ENCODE measurements at places on chromosomes 3 and 15. TPM values are rescaled to one million over a fixed set of nuclear protein-coding genes. Genes with fewer than 3 reads are reported as not detected.
A peak's percentile ranks its signal among the peaks of the same experiment; 100 is the strongest.

DNA sequence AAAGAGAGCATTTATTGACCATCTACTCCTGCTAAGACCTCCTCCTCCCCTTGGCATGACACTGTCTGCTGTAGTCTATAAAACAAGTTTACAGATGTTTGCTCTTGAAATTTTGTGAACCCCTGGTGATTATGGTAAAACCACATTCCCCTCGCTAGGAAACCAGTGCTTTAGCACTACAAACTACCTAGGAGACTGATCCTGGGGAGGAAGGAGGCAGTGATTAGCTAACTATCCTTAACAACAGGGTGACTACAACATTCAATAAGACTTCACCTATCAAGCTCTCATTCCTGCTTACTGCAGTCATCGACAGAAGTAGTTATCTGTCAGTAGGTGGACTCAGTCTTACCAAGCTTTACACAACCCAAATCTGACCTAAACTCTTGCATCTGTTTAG, 371.3 kb downstream of the TUSC7 start:
- no peak for DNase-seq

DNA sequence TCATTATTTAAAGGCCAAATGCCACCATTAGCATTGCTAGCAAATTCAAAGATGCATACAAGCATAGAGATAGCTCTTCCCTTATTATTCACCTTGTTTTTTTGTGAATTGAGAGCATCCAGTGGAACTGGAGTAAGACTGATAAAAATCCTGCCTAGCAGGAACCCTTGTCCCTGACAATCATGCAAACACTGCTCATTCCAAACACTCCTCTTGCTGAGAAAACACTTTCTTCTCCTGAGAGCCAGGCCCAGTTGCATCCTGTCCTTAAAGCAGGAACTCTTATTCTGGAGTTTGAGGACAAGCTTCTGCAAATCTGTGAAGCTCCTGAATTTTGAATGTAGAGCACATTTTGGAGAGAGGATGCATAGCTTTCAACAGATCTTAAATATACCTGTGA, 49.3 kb upstream of the KCNMB2 start:
- no peak for DNase-seq

- no peak for DNase-seq
Measured at GRCh38 chr3:113805249-113805648, 33.3 kb upstream of the GRAMD1C start.

DNA sequence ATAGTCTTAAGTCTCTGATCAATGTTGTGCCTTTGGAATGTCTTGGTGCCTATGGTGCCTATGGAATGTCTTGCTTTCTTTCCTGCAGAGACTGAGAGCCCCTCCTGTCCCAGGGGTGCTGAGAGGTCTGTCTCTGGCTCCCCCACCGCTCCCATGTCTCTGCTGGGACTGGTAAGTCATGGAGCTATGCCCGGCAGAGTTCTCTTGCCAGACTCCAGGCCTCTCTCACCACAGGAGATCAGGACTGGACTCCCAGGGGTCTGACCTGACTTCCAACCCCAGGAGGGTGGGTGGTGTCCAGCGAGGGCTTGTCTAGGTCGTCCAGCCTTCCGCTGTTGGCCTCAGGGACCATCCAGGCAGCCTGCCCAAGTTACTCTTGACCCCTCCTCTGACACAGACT, 14.0 kb upstream of the CYP11A1 start:
- DNase-seq: no peak

GRCh38 chr3:161558236-161558635, 61.6 kb downstream of the OTOL1 start:
- DNase-seq: no peak

- no peak for DNase-seq
Measured at GRCh38 chr3:99625237-99625622, 13.2 kb upstream of the COL8A1 start.

GRCh38 chr3:22979581-22979980, 223.5 kb upstream of the UBE2E2 start:
- DNase-seq: no peak

GRCh38 chr3:26438981-26439884, 183.3 kb upstream of the LRRC3B start:
- no peak for DNase-seq

- DNase-seq: no peak
Measured at GRCh38 chr15:42138968-42139386, 17.5 kb downstream of the PLA2G4F start.

GRCh38 chr3:64971602-64972001, 283.8 kb upstream of the ADAMTS9 start:
- no peak for DNase-seq

DNA sequence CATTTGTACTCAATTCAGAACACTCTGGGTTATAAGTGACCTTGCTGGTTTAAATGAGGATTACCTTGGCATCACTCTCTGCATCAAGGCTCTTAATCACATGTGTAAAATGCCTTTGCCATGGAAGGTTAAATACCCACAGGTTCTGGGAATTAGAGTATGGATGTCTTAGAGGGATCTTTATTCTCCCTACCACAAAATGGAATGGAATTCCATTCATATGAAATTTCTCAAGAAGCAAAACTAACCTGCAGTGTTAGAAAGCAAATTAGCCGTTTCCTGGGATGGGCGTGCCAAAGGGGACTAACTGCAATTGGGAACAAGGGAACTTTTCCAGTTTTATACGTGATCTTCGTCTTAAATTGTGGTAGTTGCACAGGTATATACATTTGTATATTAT, 39.8 kb downstream of the TBL1XR1 start:
- no peak for DNase-seq

DNA sequence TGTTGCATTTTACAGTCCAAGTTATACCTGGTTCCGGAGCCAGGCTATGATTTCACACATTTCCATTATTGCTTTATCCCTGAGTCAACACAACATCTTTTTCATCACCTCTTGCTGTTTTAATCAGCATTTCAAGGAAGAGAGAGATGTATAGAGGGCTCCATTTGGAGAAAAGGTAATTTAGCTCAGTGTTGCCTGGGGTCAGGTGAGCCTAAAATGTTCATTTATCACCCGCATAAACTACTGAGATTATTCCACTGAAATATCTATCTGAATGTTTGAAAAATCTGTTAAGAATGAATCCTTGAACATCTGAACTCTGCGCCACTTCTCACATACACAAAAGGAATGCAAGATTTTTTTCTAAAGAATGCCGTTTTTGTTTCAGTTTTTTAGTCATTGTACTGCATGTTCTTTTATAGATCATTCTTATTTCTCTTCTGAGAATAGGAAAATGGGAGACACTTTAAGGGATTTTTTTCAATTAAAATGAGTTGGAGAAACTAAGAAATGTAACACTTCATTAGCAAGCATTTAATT, 51.5 kb upstream of the AGTR1 start:
- DNase-seq: no peak

- no peak for DNase-seq
Measured at GRCh38 chr3:47613722-47614121, 35.1 kb upstream of the CSPG5 start.

GRCh38 chr15:60389261-60390077, 8.3 kb downstream of the ANXA2 start:
- peak; percentile 46 for DNase-seq

DNA sequence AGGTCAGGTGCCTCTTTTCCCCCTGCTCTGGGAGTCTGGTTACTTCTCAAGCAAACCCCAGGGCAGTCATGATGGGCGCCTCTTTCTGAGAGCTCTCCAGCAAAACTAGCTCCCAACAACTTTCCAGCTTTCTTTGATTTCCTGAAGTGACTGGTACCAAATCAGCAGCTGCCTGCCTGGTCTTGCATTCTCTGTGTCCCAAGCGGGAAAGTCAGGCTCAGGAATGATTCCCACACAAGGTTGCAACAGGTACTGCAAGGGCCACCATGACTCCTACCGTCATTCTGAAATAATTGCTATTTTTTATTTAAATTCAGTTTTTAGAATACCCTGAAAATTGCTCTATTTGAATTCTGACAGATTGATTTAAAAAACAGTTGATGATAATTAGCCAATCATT, 658.7 kb downstream of the SQOR start:
- DNase-seq: no peak

DNA sequence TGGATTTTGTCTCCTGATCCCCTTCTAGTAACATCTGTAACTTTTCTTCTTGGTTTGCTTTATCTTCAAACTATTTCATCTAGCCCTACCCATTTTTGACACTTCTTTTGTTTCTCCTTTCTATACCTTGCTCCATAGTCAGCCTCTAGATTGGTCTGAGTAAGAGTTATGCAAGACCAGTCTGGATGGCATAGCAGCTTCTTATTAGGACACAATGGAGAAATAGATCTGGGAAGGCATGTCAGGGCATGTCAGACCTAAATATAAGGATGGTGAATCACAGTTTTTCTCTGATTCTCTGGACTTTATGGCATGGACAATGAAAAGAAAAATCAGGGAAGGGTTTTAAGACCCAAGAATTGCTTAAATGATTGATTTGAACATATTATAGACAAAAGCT, 452.5 kb downstream of the RAP2B start:
- no peak for DNase-seq

- no peak for DNase-seq
Measured at GRCh38 chr3:65560133-65560532, 478.6 kb downstream of the MAGI1 start.

DNA sequence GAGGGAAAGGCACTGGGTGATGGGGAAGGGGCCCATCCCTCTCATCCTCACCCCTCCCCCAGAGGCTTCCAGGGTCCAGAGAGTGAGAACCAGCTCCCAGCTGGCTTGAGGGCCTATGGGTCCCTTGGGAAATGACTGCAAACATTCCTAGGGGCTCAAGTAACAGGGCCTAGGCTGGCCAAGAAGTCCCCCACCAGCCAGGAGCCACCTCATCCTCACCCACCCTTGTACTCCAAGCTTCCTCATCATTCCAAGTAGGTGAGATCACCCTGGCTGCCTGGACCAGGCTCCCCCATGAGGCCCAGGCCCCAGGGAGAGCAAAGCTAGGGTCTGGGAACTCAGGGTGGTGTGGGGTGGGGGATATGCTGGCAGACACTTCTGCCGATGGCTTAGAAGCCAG, 14.8 kb downstream of the LOXL1 start:
- no peak for DNase-seq

- DNase-seq: no peak
Measured at GRCh38 chr15:69825941-69826818, 271.5 kb downstream of the TLE3 start.

DNA sequence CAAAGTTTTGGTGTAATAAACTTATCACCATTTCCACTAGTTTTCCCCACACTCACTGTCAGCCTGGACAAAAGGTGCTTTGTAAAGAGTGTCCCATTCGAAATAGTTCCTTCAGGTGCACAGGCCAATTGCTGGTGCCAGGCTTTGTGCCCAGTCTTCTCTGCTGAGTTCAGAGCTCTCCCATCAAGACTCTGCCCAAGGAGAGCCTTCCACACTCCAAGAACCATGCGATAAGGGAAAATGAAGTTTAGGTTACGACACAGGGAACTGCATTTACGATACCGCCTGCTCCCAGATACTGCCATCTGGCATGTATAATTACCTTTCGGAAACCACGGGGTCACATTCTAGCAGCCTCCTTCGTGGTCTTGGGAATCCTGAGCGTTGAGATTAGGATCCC, 379.6 kb downstream of the MECOM start:
- DNase-seq: no peak

DNA sequence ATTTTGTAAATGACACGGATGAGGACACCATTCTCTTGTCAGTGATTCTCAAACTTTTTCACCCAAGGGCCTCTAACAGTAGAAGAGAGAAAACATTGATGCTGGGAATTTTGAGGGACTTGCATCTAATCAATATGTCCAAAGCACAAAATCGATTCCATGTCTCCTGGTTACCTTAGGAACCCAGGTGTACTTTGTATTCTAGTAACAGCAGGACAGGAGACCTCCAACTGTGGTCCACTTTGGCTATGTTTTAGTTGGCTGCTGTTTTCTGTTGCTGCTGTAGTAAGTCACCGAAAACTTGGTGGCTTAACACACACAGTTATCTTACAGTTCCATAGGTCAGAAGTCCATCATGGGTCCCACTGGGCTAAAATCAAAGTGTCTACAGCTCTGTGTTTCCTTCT, 24.4 kb upstream of the ZBTB38 start:
- no peak for DNase-seq

Gene EMC7
- total RNA-seq: 75.7 TPM

Gene C3orf20
- 1.1 TPM for total RNA-seq

Gene ZNF385D
- not detected for total RNA-seq

Gene SLC12A8
- total RNA-seq: 0.53 TPM

Gene SIDT1
- 28.9 TPM for total RNA-seq

Gene NAALADL2
- 0.58 TPM for total RNA-seq

Gene KBTBD12
- total RNA-seq: not detected

Gene NRROS
- total RNA-seq: 20.6 TPM

Gene ADAMTS17
- total RNA-seq: 2.6 TPM

All from activated T-cell treated with anti-CD3 and anti-CD28 coated beads, Interleukin-2, amount 50 U/mL, for 72 hours (primary cell).